ENCODE measurements at places on chromosomes 2 and 18. TPM values are rescaled to one million over a fixed set of nuclear protein-coding genes. Genes with fewer than 3 reads are reported as not detected.

GRCh38 chr2:140998577-140998976 lies 1132.2 kb downstream of the LRP1B start:
- no peaks in the 10 kb centered on the region for H3K36me3 ChIP-seq
- DNase-seq, result no peak
- H3K4me3 ChIP-seq, result no peak overlapping the region
- no peaks in the 10 kb centered on the region for H3K4me1 ChIP-seq

GRCh38 chr2:237132799-237133198 lies 47.1 kb downstream of the COPS8 start:
- H3K27ac ChIP-seq, result no peak overlapping the region
- no peak overlapping the region for H3K4me3 ChIP-seq
- H3K36me3 ChIP-seq, result no peaks in the 10 kb centered on the region
- no peaks in the 10 kb centered on the region for H3K27me3 ChIP-seq

Gene DTNA
- total RNA-seq, result not detected

Gene DNAJC27
- 15.6 TPM for total RNA-seq

Gene DUSP2
- total RNA-seq, result 74.9 TPM

DNA sequence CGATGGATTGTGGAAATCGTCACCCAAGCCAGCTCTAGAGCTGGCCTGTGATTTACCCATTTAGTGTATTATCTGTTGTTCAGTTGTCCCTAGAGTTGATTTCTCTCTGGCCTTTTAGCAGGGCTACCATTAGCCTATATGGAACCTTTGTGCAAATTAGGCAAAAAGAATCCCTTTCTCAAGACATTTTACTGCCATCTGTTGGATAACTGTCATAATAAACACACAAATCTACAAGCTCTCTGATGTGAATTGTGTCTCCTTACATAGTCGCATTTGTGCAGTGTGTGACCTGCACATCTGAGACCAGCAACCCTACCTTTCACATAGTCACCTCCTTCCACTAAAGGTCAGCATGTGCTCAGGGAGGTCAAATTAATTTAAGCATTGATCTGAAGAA lies 34.0 kb downstream of the LOXHD1 start:
- no peak for DNase-seq
- no peak overlapping the region for H3K4me3 ChIP-seq
- no peaks in the 10 kb centered on the region for H3K27me3 ChIP-seq

Measured in B cell (primary cell).